Body of pancreas (tissue), 4 donors: ENCODE measurements at places on chromosomes 6 and 20.

DNA sequence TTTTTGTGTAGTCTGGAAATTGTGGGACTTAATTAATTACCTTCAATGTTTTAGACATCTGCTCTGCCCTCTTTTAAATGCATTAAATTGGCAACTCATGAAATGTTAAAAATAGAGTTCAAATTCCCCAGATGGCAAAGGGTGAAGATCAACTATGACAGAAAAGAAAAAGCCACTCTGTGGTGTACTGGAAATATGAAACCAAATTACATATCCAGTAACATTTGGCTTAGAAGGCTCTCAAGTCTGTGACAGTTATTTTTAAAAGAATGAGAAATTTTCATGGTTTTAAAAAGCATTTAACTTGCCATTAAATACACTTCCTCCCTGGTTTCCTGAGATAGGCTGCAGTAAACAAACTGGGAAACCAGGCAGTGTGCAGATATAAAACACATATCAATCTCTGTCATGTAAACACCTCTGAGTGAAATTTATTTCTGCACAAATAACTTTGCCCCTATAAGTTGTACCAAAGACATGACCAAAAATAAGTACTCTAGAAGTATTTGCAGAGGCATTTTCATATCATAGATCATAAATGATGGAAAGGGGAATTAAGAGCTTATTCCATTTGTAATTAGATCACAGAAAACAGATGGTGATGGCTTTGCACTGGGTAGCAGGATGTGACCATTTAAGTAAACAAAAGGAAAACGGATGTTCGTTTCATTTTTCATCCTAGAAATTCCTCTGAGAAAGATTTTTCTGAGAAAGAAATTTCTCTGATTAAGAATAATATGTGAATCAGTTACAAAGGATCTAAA, 360.1 kb downstream of the SAMD5 start:
- no peak for DNase-seq

- DNase-seq, result no peak
Observed at GRCh38 chr20:43751167-43752050, 24.6 kb upstream of the GTSF1L start.

DNA sequence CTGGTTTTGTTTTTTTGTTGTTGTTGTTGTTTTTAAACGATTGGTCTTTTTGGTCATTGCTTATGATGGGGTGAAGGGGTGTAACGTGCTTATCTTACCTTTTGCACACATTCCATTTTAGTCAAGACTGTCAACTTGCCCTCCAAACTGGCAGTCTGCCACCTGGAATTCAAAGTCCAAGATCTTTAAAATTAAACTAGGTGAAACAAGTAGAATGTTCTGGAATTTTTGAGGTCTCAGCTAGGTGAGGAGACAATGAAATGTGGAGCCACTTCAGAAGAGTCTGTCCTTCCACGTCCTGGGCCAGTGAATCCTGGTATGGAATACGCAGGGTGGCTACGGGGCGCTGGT, 344.6 kb downstream of the ZFAND3 start:
- DNase-seq, result no peak

GRCh38 chr20:14189794-14190402, 147.5 kb downstream of the FLRT3 start:
- DNase-seq, result no peak
